Lung microvascular endothelial cell (primary cell): ENCODE measurements at places on chromosomes 1 and 21. TPM values are rescaled to one million over a fixed set of nuclear protein-coding genes. Genes with fewer than 3 reads are reported as not detected.

The SH3D21 gene
- total RNA-seq, result 0.44 and 0.99 TPM in 2 replicates

The CNR2 gene
- not detected in 2 replicates for total RNA-seq

The IVL gene
- total RNA-seq, result not detected in 2 replicates

The MATN1 gene
- under 0.01 TPM in 2 replicates for total RNA-seq

The OR2L5 gene
- total RNA-seq, result not detected in 2 replicates

The NES gene
- total RNA-seq, result 32.9 and 57.3 TPM in 2 replicates

The KCNT2 gene
- under 0.01 TPM in 2 replicates for total RNA-seq
